ENCODE measurements at places on chromosomes 3 and 15.
A peak's percentile ranks its signal among the peaks of the same experiment; 100 is the strongest.

DNA sequence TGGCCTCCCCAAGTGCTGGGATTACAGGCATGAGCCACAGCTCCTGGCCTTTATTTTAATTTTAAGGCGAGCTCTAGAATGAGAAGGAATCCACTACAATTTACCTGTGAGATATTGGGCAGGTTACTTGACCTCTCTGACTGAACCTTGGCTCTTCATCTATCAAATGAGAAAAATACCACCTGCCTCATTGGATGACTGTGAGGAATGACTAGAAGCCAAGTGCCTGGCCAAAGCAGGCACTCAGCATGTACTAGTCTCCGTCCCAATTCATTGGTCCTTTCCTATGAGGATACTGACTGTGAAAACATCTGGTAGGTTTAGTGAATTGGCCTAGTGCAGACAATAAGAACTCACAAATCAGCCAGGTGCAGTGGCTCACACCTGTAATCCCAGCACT is 38.5 kb upstream of the OSBPL11 start:
- DNase-seq, result no peak

- no peak for DNase-seq
These were observed 5.4 kb downstream of the TARS3 start for GRCh38 chr15:101718896-101719295.

DNA sequence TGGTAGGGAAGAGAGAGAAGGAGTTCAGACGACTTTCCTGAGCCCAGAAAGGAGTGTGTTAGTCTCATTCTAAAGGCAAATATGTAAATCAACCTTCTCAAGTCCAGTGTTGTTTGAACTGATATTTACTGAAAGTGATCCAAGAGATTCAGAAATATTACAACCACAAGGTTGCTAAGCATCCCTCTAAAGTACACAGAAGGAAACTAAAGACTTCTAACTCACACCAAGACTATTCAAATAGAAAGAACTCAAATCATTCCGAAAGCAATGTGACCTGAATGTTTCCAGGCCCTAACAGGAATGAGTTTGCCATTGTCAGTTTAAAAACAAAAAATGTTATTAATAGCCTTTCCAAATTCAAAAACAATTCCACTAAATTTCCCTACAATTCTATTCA is 56.9 kb upstream of the VGLL3 start:
- no peak for DNase-seq

DNA sequence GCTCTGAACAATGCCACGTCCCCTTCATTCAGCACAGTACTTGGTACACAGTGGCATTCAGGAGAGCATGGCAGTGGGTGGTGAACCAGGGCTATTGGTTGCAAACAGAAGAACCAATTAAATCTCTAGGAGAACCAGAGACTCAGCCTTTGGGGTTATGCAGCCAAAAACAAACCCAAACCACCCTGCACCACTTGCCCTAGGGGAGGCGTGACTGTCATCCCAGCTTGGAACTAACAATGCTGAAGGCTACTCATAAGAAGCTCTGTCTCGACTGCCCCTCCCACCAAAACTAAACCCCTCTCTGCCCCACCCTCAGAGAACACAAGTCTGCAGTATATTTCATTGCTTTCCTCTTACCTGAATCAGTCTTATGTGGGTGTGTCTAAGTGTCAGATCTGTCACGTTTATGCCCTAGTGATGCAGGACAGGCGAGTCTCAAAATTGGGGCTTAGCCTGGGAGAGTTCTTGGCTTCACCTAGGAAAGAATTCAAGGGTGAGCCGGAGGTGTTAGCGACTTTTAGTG is 15.2 kb upstream of the KLHL40 start:
- no peak for DNase-seq

DNA sequence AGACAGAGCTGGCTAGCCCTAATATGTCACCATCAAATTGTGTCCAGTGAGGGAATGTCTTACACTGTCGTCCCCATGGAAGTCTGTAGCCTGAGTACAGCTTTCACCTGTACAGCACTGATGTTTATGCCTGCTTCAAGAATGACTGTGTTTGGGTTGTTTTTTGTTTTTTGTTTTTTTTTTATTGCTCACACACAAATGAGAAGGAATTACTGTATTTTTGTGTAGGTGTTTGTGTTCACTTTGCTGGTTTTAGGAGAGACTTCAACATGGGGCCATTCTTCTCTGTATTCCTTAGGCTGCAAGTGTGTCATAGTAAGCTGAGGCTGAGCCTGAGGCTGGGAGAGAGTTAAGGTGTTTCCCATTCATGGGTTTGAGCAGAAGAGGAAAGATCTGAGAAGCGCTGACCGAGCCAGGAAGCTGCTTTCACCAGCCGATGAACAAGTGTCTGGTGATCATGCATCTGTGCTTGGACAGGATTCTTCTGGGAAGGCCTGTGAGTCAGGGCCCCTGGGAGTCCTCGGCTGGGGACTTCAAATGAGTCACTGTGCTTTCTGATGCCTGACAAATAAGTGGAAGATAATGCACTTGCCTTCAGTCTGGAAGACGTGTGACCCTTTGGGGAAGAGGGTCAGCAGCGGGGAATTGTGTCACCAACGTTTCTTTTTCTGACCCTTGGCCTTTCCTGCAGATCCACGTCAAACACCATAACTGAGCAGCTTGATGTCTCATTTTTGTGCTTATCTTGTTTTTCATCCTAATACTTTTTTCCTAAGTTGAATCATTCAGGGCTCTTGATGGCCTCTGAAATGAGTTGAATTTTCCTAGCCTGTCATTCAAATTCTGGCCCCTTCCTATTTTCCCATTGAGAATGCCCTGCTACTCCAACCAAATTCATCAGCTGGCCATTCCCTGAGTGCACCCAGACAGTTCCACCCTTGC is 36.7 kb upstream of the ZBTB38 start:
- peak; percentile 77 for DNase-seq

- DNase-seq, result no peak
These were observed 151.8 kb downstream of the KCNAB1 start for GRCh38 chr3:156271995-156272719.

- DNase-seq, result peak; percentile 22
These were observed 770.2 kb upstream of the ALCAM start for GRCh38 chr3:104596551-104596950.

DNA sequence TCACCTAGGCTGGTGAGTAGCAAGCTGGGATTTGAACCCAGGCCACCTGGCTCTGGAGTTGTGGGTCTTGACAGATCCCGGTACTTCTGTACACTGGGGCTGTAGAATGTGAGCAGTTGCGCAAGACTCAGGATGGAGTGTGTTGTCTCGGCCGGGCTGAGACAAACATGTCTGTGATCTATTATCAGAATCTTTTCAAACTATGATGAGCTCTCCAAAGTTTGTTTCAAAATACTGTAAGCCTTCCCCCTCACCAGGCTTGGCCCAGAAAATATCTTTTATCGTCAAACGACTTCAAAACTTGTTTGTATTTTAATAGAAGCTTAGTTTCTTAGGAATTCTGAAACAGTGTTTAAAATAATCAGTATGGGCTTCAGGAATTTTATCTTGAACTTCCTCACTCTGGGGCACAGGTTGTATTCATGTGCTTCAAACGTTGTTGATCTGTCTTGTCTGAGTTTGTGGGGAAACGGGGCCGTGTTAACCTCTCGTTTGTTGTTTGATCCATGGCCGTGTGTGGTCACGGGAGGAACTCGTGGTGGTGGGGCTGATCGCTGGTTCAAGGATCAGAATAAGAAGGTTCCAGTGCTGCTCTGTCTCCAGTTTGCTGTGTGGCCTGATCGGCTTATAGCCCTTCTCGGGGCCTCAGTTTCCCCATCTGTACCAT is 40.3 kb upstream of the TFRC start:
- DNase-seq, result no peak

Data from fibroblast of skin of left quadriceps (primary cell).